Astrocyte of the cerebellum (primary cell): ENCODE measurements at places on chromosomes 6 and 20.

DNA sequence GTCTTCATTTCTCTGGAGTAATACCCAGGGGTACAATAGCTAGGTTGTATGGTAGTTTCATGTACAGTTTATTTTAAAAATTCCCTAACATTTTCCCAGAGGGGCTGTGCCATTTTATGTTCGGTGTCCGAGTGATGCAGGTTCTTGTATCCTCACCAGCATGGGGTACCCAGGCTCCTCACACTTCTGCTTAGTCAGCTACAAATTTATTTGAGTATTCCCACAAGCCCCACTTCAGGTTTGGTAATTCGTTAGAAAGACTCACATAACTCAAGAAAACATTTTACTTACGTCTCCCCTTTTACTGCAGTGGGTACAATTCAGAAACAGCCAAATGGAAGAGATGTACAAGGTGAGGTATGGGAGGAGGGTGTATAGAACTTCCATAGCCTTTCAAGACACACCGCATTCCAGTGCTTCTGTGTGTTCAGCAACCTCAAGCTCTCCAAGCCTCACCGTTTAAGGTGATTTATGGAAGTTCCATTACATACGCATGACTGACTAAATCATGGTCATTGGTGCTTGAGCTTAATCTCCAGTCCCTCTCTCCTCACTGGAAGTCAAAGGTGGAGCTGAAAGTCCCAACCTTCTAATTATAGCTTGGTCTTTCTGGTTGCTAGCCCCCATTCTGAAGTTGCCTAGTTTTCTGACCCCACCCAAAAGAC is 18.1 kb downstream of the RIPK1 start:
- DNase-seq, result no peak

DNA sequence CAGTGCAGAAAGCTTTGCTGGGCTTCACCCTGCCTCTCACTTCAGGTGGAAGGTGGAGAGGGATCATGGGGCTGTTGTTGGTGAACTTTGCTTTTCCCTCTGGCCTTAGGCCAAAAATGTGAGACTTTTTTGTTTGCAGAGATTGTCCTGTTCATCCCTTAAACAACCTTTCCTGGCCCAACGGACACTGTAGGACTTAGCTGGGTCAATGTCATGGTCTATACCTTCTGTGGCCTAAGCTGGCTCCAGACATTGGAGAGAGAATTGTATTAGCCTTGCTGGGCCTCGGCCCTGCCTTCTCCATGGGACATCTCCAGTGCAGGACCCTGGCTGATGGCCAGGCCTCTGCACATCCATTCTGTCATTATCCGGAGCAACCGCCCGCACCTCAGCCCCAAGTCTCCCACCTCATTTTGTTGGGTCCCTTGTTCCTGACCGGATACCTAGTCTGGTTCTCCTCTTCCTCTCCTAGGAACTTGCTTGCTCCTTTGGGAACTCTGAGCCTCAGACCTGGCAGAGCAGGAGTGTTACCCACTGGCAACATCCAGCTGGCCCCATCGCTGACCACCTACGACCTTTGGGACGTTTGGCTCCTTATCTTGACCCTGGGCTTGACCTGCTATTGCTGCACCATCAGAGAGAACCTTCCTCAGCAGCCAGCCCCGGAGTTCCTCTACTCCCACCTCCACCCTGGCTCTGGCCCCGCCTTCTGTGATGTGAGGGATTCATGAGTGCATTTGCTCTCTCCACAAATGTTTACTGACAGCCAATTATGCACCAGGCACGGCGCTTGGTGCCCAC is 128.2 kb downstream of the BANF2 start:
- DNase-seq, result no peak

DNA sequence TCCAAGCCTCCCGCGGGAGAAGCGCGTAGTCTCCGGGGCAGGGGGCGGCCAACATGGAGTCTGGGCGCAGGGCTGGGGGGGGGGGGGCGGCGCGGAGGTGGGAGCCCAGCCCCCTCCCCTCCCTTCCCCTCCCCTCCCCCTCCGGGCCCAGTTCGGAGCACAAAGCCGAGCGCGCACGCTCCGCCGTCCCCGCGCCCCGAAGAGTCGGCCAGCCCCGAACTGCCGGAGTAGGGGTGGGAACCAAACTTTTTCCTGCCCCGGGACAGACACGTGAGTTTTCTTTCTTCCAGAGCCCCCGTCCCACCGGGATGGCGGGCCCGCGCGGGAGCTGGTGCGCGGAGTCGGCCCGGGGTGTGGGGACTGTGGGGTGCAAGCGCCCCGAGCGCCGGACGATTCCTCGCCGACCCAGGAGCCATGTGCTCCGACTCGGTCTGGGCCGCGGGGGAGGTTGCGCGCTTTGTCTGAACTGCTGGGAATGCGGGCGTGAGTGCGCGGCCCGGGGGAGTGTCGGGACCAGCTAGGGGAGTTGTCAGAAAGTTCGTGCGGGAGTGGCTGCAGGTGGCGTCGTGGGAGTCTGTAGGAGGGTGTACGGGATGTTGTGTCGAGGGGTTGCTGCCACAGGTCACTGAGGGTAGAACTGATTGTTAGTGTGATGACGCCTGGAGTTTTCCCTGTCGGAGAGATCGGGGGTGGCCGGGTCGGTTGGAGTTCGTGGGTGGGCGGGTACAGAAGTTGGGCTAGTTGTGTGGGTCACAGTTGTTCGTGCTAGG is 1.2 kb downstream of the TGIF2 start:
- no peak for DNase-seq

DNA sequence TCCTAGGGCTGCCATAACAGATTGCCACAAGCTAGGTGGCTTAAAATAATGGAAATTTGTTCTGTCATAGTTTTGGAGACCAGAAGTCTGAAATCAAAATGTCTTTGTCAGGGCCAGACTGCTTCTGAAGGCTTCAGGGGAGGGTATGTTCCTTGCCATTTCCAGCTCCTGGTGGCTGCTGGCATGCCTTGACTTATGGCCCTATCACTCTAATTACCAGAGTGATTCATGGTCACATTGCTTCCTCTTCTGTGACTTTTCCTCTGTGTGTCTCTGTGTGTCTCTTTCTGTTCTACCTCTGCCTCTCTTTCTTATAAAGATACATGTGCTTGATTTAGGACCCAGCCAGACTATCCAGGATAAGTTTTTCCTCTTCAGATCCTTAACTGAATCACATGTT is 635.2 kb upstream of the IMPG1 start:
- no peak for DNase-seq

- no peak for DNase-seq
Measured at GRCh38 chr6:112413780-112414179, 66.7 kb downstream of the RFPL4B start.

GRCh38 chr6:7045331-7045730 is 62.4 kb upstream of the RREB1 start:
- no peak for DNase-seq

GRCh38 chr6:24919056-24919892 is 16.5 kb downstream of the RIPOR2 start:
- no peak for DNase-seq

DNA sequence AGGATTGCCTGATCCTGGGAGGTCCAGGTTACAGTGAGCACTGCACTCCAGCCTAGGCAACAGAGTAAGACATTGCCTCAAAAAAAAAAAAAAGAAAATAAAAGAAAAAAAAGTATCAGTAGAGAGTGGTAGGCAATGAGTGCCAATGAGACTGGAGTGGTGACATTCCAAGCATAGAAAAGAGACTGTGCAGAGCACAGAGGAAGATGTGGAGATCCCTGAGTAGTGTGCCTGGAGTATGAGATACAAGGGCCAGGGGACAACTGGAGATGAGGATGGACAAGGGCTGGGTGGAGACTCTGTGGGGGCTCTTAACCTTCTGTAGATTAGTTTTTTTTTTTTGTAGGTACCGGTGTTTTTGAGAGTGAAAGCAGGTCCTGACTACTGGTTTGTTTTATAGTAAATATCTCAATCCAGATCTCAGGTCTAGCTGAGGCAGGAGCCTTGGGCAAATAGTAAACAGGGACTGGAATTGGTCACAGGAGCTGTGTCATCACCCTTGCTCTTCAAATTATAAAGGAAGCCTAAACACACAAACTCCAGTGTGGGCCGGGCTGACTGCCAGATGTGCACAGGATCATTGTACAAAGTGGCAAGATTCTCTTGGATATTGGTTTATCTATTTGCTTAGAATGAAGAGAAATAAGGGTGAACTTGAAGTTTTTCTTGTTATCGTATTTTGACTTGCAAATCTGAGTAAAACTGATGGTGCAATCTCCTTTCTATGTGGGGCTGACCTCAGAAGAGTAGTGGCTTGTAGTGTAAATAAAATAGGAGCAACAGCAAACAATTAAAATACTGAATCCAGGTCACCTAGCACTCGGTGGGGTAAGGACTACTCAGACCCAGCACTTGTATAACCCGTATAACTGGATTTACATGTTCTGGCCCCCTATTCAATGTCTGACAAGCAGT is 144.9 kb downstream of the SOX4 start:
- no peak for DNase-seq

DNA sequence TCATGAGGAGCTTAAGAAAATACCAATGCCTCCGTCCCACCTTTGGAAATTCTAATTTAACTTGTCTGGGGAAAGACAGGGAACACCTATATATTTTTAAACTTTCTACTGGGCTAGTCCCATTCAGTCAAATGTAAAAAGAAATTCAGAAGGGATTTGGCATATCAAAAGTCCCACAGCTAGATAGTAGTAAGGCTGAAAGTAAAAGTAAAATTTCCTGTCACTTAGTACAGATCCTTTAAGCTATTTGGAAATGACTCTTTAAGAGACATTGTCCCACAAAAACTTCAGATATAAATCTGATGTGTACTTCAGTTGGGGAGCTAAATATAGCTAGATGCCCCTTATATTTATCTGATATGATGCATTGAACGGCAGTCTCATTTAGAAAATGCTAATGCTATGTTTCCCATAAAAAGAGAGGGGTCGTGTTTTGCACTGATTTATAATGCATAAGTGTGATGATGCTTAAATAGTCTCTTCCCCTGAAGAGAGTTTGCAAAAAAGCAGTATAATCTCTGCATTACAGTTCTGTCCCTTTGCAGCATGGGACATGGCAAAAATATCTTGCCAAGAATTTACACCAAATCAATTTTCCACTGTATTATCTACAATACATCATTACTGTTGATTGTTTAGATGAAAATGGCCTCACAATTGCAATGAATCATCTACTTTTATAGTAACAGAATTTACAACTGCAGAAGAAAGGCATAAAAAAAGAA is 860.8 kb upstream of the MAP3K7 start:
- DNase-seq, result no peak

- DNase-seq, result no peak
Measured at GRCh38 chr20:3716195-3716834, 3.9 kb upstream of the SIGLEC1 start.

DNA sequence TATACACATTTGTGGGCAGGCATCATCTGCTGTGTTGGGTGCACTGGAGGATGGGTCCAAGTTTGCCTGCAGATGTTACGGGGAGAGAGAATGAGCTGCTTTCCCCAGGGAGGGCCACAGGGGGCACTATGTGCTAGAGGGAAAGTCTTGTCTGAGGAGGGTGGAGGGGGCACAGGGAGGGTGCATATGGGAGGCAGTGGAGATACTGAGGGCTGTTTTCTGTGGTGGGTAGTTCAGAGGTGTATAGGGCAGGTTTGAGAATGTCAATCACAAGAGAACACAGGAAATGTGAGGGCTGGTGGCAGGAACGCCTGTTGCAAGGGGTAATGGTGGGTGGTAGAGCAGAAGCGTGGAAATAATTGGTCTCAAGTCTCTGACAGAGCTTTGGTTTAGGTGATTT is 7.7 kb upstream of the PTPRA start:
- DNase-seq, result no peak

GRCh38 chr6:119647309-119647708 is 297.7 kb upstream of the MAN1A1 start:
- peak; percentile 50 for DNase-seq

DNA sequence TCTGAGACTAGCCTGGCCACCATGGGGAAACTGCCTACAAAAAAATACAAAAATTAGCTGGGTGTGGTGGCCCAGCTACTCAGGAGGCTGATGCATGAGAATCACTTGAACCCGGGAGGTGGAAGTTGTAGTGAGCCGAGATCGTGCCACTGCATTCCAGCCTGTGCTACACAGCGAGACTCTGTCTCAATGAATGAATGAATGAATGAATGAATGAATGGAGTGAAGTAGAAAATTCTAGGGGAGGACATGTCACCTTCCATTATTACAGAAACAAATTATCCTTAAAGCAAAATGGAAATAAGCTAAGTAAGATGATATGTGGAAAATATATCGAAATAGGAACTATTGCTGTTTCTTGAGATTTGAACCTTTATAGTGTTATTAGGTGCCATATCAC is 2.9 kb upstream of the PNISR start:
- no peak for DNase-seq

- no peak for DNase-seq
Measured at GRCh38 chr6:44386929-44387345, 569 bp upstream of the CDC5L start.

DNA sequence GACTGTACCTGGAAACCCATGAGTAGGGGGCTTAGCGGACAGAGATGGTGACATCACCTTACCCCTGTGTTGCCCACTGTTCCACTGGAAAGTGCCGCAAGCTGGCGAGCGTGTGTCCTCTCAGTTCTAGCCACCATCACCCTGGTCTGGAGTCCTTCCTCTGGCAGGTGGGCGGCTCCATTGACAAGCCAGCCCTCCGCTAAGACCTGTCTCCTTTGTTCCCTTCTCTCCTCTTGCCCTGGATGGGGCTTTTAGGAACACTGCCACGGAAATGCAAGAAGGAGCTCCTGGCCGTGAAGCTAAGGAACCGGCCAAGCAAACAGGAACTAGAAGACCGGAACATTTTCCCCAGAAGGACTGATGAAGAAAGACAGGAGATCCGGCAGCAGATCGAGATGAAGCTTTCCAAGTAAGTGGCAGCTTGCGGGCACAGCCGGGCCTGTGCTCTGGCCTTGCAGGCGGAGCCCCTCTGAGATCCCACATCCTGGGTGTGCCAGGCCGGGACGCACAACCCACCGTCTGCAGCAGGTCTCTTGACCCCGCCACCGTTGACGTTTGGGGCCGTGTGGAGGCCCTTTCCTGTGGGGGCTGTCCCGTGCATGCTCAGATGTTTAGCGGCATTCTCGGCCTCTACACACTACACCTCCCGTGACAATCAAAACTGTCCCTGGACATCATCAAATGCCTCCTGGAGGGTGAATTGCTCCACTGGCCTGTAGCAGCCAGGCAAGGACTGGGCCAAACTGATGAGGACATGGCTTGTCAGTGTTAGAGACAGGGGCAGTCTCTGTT is 127.5 kb downstream of the SYCP2 start:
- DNase-seq, result no peak

- DNase-seq, result no peak
Measured at GRCh38 chr20:258963-259362, 1.4 kb downstream of the DEFB132 start.

- no peak for DNase-seq
Measured at GRCh38 chr20:20092827-20093226, 40.5 kb downstream of the CFAP61 start.

GRCh38 chr20:63884506-63885263 is 10.2 kb upstream of the DNAJC5 start:
- DNase-seq, result no peak

DNA sequence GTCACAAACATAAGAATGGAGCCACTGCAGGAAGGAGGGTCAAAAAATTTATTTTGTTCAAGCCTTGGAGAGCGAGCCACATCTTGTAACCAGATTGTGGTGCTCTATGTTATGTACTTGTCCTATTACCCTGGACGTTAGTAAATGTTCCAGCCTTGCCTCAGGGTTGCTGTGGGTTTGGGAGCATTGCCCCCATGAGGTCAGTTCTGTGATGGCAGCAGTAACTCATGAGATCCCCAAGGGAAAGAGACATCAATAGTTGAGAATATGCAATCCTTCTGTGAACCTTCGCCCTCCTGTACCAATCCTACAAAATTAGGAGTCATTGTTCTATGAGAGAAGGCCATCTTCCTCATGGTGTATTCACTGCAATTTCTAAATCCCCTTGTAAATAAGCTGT is 16.4 kb upstream of the CFAP206 start:
- no peak for DNase-seq

GRCh38 chr6:7765575-7766325 is 39.9 kb downstream of the BMP6 start:
- DNase-seq, result no peak

GRCh38 chr6:169986848-169987498 is 235.6 kb downstream of the ERMARD start:
- DNase-seq, result no peak
